Activated CD4-positive, alpha-beta T cell treated with anti-CD3 and anti-CD28 coated beads for 4 hours (primary cell): ENCODE measurements at places on chromosomes 11 and 22.

GRCh38 chr11:69210310-69211035, 54.7 kb downstream of the SMIM38 start:
- DNase-seq: no peak

GRCh38 chr11:70192666-70193410, 10.3 kb upstream of the FADD start:
- DNase-seq: no peak

DNA sequence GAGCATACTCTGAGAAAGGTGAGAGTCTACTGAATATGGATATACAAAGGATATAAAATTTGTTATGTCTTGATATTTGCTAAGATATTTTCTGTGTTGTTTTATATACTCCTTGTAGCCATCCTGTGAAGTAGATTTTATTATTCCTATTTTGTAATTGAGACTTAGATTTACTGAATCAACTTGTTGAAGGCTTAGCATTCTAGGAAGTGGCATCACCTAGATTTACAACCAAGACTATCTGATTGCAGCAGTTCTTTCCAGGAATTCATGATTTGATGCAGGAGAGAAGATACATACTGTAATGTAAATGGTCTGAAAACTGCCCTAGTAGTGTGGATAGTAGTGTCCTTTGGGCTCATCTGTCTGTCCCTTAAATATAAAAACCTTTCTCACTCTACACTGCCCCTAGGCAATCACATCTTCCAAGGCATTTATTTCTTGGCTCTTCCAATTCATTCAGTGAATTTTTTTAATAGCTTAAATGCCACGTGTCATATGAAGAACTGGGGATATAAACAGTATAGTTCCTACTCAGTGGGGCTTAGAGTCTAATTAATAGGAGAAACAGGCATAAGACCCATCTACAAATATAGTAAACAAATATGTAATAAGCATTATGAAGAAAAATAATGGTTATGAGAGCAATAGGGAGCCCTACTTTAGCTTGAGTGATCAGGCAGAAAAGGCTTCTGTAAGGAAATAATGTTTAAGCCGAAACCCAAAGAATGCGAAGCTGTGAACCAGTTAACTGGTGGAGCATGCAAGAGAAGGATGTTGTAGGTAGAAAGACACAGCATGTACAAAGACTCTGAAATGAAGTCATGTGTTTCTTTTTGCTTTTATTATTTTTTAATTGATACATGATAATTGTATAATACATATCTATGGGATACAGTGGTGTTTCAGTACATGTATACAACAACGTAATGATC, 13.6 kb downstream of the IPO7 start:
- DNase-seq: no peak

DNA sequence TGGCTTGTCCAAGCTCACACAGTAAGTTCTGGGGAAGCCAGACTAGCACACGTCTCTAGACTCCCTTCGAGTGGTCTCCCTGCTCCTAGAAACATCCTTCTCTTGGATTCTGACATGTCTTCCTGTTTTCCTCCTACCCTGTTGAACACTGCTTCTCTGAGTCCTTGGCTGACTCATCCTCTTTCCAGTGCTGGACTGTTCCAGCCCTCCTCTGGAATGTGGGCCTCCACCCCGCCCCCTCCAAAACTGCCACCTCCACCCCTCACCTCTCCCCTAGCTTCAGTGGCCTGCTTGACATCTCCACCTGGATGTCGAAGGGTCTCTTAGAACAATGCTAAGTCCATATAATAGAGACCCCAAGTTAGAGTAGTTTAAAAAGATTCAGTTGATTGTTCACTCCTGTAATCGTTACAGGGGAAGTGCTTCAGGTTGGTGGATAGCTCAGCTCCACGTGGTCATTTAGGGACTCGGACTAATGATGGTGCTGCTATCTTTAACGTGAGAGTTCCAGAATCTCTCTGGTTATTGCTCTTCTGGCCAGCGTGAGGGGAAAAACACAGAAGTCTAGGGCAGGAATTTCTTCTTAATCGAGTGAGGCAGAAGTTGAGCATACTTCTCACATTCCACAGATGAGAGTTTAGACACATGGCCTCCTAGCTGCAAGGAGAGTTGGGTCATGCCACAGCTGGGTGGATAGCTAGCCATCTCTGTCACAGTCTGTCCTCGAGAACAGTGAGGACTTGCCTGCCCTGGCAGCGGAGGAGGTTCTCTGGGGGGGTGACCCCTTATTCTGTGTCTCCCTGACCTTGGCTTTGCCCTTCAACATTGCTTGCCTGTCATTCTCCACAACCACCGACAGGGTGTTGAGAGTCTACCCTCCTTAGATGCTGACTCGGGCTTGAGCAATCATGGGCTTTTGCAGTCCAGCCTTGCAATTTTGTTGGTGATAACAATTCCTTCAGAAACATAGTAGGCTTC, 4.7 kb upstream of the C11orf96 start:
- no peak for DNase-seq

- no peak for DNase-seq
These were observed 77.8 kb downstream of the CASP12 start for GRCh38 chr11:104820431-104820830.

DNA sequence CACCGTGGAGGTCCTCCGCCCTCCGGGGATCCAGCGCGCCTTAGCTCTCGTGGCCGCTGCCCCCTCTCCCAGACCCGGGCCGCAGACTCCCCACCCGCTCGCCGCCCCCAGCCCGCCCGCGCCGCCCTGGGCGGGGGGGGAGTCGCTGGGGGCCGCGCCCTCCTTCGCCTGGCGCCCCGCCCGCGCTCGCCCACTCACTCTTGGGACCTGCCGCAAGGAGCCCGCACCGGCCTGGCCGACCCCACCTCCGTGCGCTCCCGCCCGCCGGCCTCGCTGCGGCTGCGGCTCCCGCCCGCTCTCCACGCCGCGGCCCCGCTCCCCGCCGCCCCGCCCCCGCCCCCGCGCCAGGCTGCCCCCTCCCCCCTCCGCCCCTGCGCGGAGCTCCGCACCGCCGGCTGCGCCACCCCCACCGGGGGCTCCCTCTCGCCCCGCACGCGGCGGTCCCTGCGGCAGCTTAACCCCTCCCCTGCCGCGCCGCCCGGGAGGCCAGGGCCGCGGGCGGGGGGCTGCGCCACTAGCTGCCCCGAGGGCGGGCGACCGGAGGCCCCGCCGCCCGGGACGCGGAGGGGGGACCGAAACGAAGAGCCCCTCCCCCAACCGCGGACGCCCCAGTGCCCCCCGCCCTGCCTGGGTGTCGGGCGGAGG, 724 bp upstream of the RASGRP2 start:
- no peak for DNase-seq

GRCh38 chr11:123853038-123853437, 32.4 kb downstream of the TMEM225 start:
- no peak for DNase-seq

DNA sequence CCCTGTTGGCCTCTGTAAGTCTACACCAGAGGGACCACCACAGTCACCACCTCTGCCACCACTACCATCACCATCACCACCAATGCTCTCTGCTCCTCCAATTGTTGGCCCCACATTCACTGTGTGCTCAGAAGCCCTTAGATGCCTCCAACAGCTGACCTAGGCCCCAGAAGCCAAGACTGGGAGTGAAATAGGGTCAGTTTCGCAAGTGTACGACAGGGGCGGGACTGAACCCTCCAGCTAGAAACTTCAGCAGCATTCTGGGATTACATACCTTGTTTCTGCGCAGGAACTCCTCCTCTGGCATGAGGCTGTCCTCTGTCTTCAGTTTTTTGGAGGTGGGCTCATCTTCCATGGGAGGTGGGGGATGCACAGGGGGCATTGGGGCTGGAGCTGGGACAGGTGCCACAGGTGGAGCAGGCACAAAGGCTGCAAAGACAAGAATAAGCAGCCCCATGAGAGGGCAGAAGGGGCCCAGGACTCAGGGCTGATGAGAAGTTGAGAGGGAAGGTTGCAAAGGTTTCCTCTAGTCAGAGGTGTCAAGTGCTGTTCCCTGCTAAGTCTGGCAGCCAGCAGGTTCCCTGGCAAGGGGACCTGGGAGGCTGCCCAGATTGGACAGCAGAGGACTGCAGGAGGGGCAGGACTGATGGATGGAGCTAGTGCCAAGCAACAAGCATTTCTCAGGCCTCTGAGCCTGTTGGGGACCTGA, 10.2 kb upstream of the TBC1D10A start:
- no peak for DNase-seq

DNA sequence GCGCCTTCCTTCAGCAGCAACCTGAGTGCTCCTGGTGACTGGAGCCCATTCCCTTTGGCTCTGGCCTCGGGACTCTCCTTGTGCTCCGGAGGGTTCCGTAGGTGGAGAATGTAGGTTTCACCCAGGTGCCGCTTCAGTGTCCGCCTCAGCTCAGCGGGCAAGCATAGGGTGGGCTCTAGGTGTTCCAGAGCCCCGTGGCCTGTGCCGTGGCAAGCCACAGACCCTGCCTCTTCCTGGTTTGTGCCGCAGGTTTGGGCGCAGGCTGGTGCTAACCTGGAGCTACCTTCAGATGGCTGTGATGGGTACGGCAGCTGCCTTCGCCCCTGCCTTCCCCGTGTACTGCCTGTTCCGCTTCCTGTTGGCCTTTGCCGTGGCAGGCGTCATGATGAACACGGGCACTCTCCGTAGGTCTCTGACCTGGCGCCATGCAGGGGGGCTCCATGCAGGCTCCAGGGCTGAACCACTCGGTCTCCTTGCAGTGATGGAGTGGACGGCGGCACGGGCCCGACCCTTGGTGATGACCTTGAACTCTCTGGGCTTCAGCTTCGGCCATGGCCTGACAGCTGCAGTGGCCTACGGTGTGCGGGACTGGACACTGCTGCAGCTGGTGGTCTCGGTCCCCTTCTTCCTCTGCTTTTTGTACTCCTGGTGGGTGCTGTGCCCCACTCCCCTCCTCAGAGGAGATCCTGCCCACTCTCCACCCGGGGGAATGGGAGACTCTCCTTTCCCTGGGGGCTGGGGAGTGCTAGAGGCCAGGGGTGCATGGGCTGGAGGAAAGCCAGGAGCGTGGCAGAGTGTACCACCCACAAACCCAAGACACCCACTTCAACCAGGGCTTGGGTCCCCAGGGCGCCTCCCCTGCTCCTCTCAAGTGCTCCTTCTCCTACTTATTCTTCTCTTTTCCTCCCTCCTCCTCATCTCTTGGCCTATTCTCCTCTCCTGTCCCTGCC, 2.4 kb downstream of the SLC22A12 start:
- no peak for DNase-seq

DNA sequence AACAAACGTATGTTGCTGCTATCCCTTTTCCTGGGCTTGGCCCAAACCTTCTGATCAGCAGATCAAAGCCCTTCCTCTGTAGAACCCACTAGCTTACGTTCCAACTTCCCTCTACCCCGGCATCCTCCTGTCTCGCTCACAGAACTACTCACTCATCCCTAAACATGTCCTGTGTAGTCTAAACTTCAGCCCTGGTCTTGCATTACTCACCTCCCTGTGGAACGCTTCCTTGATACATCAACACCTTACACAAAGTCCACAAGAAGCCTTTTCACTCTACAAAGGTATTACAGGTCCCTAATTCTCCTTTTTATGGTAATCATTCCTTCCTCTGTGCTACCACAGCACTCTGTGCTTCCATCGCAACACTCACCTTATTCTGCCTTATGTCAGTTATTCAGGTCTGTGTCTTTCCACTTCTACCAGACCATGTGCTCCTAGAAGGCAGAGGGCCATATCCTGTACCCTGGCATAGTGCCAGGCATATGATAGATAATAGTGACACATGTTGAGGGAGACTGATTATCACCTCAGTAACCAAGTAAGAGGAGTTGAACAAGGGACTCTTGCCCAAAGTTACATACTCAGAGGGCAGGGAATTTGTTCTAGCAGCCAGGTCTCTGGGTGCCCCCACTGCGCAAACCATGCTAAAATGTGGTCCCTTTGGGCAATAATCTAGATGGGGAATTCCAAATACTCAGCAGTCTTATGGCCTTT, 41.6 kb downstream of the USP35 start:
- no peak for DNase-seq

DNA sequence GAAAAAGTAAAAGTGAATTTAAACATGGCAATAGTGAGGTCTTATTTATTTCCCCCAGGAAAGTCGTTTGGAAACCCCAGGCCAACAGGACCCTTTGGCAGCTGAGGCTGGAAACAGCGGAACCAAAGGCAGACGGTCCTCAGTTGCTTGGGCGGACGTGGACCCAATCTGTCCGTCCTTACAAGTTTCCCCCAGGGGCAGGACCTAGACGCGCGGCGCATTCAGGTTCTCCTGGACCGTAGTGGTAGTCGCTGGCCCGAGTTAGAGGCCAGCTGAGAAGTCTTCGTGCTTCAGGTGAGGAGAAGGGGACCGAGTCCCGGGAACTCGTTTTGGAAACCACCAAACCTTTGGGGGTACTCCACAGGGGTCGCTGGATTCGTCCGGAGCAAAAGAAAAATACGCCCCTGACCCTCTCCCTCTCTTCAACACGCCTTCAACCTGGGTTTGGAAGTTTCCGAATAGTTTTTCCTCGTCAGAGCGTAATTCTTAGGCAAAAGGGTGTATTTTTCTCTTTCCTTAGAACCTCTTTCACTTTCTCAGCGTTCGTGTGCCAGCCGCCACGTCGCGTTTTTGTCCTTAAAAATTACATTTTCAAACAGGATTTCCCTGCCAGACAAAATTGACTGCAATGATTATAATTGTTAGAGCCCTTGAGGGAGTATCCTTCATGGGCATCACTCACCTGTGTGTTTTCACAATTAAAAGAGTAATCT, 2.1 kb downstream of the METTL15 start:
- DNase-seq: peak; percentile 46

GRCh38 chr11:235609-235996, 539 bp downstream of the SIRT3 start:
- DNase-seq: no peak

- no peak for DNase-seq
These were observed 25.6 kb upstream of the RRM1 start for GRCh38 chr11:4068962-4069361.

DNA sequence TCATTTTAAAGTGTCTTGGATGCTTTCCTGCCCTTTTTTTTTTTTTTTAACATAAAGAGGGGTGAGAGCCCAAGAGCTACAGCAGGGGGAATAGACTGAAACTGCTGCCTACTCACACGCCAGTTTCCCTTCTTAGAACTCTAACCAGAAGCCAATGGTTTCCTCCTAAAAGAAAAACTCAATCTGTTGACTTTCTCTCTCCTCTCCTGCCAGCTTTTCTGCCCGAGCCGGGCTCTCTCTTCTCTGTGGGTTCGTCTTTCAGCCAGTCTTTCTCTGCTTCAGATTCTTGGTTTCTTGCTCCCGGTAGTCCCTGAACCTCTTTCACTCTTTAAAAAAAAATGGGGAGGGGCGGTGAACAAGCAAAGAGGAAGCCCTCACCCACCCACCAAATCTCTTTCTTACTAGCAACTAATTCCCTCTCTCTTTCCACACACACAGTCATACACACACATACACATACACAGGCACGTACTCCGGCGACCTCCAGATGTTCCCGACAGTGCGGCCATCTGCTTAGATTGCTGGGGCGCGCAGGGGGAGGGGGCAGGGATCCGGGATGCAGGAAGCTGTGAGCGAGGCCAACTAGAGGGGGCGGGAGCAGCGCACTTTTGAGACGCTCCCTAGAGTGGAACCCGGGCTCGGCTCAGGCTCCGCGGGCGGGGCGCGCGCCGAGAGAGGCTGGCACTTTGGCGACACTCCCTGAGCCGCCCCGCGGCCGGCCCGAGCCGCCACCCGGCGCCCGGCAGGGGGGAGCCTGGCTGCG, 444 bp upstream of the TSKU start:
- DNase-seq: no peak

- no peak for DNase-seq
These were observed 711.6 kb upstream of the LRRC4C start for GRCh38 chr11:42171046-42171445.

GRCh38 chr11:118175993-118176777, at the start of gene SCN2B:
SCN2B (minus strand) TSS chr11:118176639; CDS start chr11:118176431, 208 bp downstream.
- DNase-seq: no peak
